ENCODE measurements at places on chromosomes 11 and 22.

GRCh38 chr22:24681236-24681635, 78.2 kb downstream of the GGT1 start:
- no peak for DNase-seq

DNA sequence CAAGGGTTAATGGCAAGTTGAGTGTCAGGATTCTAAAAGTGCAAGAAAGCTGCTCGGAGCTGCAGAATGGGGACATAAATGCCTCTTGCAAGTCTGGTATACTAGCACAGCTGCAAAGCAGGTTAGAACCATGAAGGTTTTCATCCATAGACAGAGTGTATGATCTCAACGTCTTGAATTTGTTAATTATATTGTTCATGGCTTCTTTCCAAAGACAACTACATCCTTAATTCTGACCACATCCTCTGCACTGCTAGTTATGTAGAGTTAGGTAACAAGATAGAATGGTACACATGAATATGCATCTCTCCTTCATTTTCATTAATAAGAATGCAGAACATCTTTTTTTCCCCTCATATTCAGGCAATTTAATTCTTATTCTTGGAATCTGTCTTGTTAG, 34.2 kb downstream of the EXPH5 start:
- DNase-seq: no peak

- no peak for DNase-seq
These were observed 3.1 kb upstream of the PGGHG start for GRCh38 chr11:285894-286220.

DNA sequence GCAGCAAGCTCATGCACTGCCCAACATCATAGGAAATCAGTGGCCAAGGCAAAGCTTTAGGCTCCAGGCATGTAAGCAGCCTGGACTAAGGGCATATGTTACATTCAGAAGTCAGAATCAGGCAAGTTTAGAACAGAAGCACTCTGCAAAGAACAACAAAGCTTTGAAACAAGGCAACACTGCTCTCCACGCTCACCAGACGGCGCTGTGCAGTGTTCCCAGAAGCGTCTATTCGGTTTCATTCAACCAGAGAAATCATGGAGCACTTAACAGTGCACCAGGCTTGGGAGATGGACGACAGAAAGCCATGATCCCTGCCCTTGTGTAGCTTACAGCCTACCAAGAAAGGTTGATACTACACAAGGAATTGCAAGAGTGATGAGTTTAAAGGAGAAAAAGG, 555.8 kb downstream of the BUD13 start:
- no peak for DNase-seq

- DNase-seq: no peak
These were observed 10.6 kb upstream of the GNB1L start for GRCh38 chr22:19865141-19865829.

DNA sequence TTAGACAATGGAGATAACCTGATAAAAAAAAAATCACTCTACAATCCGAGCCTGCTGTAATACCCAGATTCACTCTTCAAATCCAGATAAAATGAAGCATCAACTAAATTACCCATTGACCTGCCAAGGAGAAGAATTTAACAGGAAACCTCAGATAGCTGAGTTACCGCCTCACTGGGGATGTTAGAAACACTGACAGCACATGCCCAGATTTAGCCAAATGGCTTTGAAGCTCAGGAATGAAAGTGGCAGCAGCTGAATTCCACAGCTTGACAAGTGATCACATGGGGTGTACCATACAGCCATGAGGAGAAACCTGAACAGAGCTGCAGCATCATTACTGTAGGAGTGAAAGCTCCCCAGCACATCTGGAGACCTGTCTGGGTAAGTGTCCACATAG, 807.6 kb downstream of the DLG2 start:
- DNase-seq: no peak

DNA sequence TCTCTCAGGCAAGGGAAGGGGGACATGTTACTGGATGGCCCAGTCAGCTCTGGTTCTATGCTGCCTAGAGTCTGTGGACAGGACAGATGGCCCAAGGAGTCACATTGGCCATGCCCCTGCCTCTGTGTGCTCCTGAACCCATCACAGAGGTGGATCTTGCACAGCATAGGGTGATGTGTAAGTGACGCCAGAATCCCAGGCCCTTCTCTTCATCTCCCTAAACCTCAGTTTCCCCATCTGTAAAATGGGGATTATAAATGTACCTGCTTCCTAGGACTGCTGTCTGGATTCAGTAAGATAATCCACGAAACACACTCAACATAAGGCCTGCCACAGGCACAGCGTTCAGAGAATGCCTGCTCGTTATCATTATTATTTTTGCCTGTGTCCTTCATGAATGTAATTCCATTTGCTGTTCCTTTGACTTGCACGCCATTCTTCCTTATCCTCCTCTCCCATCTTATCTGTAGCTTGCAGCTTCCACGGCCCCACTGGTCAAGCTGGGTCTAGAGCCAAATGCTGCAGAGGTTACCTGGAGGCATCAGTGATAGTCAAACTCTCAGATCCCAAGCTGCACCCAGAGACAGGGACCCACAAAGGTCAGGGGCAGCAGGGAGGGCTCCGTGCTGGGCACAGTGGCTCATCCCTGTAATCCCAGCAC, 207.0 kb downstream of the MN1 start:
- DNase-seq: no peak

- no peak for DNase-seq
These were observed 1.7 kb upstream of the GAB2 start for GRCh38 chr11:78419327-78419726.

GRCh38 chr11:44771841-44772240, 45.1 kb downstream of the TSPAN18 start:
- no peak for DNase-seq

DNA sequence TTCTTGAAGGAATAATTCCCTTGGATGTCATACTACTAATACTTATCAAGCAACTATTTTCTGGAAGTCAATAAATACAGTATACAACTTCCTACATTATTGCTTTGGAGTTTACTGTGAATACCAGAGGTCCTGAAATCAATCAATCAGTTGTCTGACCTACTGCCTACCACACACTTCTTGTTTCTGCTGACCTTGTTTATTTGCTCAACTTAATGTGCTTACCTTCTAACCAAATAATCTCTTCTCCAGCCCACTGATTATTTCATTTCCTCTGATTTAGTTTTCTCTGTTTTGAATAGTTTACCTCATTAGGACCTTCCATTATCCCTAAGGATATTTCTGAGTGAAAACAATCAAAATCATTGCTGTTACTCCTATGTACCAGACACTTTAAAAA, 523.6 kb upstream of the ARHGAP42 start:
- DNase-seq: no peak

GRCh38 chr11:86728562-86728961, 56.1 kb upstream of the ME3 start:
- DNase-seq: no peak
